H54 (cell line): ENCODE measurements at places on chromosomes 2 and 18.

- DNase-seq, result no peak
Measured at GRCh38 chr2:70982971-70983370, 4.5 kb downstream of the ANKRD53 start.

DNA sequence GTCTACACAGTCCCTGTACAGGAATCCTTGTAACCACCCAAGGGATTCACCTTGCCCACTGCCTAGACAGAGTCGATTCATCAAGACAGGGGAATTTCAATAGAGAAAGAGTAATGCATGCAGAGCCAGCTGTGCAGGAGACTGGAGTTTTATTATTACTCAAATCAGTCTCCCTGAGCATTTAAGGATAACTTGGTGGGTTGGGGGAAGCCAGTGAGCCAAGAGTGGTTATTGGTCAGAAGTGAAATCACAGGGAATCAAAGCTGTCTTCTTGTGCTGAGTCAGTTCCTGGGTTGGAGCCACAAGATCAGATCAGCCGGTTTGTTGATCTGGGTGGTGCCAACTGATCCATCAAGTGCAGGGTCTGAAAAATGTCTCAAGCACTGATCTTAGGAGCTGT lies 17.8 kb upstream of the FAM98A start:
- DNase-seq, result no peak

DNA sequence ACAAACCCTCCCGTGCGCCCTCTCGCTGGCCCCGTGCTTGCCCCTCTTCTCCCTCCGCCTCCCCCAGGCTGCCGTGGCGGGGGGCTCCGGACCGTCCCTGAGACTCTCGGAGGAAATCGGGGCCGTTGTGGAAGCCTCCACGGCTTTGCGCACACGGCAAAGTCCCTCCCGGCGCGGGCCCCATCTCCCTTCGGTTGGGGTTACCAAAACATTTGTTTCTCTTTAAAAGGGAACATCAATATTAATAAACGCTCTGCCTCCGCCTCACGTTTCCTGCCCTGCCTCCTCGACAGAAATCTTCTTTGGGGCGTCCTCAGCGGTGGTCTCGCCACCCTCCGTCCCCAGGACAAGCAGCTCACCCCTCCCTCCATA lies 3.8 kb downstream of the PAX3 start:
- no peak for DNase-seq

DNA sequence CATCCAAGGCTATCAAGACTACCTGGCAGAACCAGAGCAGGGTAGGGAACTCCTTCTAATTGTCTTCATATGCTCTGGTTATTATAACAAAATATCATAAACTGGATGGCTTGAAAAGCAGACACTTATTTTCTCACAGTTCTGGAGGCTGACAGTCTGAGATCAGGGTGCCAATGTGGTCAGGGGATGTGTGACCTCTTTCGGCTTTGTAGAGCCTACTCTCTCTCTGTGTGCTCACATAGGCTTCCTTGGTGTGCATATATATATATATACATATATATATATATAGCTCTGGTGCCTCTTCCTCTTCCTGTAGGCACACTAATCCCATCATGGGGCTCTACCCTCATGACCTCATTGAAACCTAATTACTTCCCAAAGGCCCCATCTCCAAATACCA lies 101.6 kb downstream of the ARL6IP6 start:
- DNase-seq, result no peak

DNA sequence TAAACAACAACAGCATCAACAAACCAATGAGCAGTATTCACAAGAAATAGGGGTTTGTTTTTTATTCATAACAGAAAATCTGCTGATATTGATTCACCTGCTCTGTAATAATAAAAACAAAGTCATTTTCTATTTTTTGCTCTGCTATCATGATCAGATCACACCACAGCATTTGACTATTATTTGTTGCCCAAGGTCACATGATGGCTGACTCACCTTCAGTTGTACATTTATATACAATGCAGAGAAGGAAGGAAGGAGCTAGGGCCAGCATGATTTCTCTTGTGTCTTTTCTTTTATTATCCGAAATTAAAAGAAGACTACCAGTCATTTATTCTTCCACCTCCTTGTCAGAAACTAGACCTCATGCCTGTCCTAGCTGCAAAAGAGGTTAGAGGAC lies 1427.7 kb upstream of the CELF4 start:
- no peak for DNase-seq

- DNase-seq, result no peak
Measured at GRCh38 chr2:240876475-240877251, 8.0 kb downstream of the AGXT start.

- DNase-seq, result no peak
Measured at GRCh38 chr18:46809145-46809544, 52.3 kb upstream of the ST8SIA5 start.

GRCh38 chr18:13566941-13567746 lies 159.2 kb downstream of the FAM210A start:
- DNase-seq, result no peak

DNA sequence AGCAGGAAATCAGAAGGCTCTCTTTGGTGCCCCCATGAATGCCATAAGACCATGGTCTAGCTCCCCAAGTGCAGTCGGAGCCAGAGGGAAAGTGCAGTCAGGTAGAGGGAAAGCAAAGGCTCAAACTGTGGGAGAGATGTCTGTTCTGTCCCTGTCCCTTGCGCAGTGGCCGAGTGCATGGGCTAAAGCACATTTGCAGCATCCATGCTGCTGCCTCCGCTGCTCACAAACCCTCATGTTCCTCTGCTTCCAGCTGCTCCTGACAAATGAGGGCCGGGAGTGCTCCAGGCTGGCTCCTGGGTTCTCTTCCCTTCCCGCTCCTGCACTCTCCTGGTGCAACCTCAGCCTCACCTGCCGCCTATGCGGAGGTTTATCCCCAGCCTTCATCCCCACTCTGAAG lies 34.2 kb downstream of the SCTR start:
- DNase-seq, result no peak

- no peak for DNase-seq
Measured at GRCh38 chr2:3672861-3673678, 15.1 kb downstream of the ALLC start.

DNA sequence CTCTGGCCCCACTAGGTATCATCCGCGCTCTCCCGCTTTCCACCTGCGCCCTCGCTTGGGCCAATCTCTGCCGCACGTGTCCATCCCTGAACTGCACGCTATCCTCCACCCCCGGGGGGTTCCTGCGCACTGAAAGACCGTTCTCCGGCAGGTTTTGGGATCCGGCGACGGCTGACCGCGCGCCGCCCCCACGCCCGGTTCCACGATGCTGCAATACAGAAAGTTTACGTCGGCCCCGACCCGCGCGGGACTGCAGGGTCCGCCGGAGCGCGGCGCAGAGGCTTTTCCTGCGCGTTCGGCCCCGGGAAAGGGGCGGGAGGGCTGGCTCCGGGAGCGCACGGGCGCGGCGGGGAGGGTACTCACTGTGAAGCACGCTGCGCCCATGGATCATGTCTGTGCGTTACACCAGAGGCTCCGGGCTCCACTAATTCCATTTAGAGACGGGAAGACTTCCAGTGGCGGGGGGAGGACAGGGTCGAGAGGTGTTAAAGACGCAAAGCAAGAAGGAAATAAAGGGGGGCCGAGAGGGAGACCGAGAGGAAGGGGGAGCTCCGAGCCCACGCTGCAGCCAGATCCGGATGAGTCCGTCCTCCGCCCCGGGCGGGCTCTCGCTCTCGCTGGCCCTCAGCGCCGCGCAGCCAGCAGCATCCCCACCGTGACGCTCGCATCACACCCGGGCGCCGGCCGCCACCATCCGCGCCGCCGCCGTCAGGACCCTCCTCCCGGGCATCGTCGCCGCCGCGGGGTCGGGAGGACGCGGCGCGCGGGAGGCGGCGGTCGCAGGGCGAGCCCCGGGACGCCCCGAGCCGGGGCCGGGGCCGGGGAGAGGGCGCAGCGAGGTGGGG lies 664 bp downstream of the NETO1 start:
- no peak for DNase-seq

DNA sequence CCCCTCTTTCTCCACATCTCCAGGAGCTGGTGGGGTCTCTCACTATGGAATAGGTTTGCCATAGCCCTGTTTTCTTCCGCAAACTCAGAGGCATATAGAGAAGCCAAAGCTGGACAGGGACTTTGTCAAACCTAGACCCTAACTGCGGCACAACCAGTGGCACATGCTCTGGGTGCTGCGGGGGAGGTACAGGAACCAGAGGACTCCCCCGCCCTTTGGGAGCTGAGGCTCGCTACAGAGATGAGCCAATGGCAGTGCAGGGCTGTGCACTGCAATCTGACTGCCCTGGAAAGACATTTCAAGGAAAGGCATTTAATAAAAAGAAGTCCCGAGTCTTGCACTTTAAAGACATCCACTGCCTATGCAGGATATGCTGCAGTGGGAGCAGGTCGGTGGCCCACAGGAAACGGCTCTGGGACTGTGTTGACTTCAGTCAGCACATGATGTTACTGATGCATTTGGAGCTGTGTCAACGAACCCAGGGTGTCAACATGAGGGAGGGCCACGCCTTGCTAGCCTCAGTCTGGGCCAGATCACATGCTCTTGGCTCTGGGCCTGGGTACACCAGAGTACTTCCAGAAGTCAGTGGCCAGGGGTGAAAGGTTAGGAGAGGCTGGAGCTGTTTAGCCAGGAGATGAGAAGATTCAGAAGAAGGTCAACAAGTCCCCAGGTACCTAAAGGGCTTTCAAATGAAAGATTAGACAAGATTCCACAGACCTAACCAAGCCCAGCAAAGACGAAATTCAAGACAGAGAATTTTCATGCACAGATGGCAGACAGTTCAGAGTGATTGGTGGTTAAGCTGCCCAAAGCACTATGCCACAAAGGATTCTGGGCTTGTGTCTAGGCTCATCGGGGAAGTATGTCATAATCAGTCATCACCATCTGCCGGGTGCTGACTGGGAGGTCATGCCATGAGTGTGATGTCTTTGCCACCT lies 8.2 kb downstream of the SLC35F6 start:
- no peak for DNase-seq

DNA sequence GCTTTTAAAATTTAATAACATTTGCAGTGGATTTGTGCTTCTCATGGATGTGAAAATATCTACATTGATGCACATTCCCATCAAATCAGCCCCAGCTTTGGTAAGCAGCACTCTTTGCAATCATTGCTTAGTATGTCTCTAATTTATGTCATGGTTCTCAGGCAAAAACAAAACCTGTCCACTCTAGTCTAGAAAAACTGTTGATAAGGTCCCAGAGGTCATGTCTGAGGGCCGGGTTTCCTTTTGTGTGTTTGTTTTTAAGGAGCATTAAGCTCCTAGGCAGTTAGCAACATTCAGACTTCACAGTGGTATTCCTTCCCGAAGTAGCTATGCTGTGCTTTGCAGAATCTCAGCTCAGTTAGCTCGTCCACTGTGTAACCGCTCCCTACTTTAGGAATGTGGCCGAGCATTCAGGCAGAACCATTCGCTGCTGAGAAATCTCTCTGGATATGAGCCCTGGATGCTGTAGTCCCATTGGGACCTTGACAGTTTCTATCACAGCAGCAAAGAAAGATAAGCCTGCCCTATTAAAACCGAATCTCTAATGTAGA lies 4.0 kb downstream of the DIPK1C start:
- no peak for DNase-seq

DNA sequence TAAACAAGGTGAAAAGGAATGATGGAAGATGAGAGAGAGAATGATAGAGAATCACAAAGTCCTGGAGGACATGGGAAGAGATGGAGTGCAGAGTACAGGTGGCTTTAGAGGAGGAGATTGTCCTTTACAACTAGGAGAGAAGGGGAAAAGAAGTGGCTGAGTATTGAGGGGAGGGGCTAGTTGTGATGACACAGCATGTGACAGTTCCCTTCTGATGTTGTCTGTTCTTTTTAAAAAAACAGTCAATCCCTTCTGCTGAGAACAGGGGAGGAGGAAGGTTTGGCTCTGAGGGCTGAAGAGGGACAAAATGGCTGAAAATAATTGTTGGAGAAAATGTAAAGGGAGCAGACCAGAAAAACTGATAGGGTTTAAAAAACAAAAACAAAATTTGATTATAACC lies 44.0 kb downstream of the STEAP3 start:
- DNase-seq, result no peak

DNA sequence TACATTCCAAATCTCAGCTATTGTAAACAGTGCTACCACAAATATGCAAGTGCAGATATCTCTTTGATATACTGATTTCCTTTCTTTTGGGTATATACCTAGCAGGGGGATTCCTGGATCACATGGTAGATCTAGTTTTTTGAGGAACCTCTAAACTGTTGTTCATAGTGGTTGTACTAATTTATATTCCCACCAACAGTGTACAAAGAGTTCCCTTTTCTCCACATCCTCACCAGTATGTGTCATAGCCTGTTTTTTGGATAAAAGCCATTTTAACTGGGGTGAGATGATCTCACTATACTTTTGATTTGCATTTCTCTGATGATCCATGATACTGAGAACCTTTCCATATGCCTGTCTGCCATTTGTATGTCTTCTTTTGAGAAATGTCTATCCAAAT lies 6.3 kb upstream of the CCNT2 start:
- DNase-seq, result no peak

DNA sequence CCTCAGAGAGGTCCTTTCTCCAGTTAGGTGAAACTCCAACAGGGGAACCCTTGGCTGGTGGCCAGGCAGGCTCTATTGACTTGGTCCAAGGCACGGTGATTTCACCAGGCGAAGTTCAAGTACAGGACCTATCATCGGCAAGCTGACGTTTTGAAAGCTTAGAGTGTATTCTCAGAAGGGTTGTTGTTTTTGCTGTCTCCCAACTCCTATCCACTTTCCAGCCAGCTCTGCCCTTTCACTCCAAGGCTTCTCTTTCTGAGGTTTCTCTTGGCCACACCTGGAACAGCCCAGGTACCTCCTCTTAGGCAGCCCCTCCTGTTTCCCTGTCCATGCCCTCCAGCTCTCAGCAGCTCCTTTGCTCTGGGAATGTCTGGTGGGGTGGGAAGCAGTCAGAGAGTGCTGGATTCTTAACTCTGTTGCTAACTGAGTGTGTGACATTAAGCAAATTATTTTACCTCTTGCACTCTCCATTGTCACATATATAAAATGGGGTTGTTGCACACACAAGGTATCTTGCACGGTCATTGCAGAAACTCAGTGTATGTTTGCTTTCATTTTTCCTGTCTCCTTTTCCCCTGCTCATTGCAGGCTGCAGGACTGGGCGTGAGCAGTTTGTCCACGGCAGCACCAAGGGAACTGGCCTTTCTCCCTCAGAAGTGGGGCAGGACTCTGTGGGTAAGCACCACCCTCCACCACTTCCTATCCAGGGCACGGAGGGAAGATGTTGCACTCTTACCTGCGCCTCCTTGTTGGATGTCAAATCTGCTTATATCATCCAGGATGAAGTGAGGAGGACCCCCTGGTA lies 30.2 kb downstream of the CAPN13 start:
- no peak for DNase-seq

GRCh38 chr2:117128461-117128860 lies 686.0 kb upstream of the DDX18 start:
- no peak for DNase-seq
